SK-N-MC (cell line): ENCODE measurements at places on chromosomes 7 and 10.

GRCh38 chr10:53898532-53898931 is 902.5 kb downstream of the PCDH15 start:
- no peak for DNase-seq

DNA sequence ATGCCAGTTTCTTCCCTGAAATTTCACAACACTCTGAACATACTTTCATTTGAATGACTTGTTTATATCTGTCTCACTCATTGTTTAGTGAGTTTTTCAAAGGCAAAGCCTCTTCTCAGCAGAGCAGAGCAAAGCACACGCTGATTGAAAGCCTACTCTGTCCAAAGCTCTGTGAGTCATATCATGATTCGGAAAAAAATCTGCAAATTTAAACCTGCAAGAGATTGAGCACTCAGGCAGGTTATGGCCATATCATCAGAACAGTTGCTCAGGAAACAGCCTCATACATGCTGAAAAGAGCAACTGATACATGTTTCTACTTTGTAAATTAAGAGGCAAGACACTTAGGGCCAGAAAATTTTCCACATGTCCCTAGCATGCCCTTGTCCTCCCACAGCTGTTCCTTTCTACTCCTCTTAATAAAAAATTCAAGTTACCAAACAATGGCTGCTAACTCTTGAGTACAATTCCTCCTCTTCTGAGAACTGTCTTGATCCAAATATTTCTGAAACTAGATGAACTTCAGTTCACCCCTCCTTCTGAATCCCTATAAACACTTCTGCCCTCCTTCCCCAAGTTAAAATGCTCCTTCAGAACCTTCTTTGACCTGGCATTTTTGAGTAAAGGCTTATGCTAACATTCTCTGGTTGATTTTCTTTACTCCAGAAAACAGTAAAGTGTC is 140.6 kb upstream of the HPS1 start:
- no peak for DNase-seq

DNA sequence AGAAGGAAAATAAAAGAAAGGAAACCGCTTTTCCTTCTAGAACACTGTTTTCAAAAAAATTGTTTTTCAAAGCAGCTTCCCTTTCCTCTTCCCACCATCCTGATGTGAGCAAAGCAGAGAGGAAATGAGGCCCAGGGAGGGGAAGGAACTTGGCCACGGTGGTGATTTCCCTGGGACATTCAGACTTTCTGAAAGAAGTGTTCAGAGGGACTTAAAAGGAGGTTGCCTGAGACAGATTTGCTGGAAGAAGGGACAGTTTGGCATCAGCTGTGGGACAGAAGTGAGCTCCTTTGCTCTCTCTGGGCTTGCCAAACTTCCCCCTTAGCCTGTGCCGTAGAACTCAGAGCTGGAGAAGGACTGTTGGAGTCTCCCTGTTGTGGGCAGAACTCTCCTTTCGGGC is 30.3 kb downstream of the ADCYAP1R1 start:
- no peak for DNase-seq

GRCh38 chr10:64113792-64114191 is 592.6 kb downstream of the REEP3 start:
- no peak for DNase-seq

GRCh38 chr10:22849077-22849805 is 78.6 kb upstream of the ARMC3 start:
- no peak for DNase-seq

- no peak for DNase-seq
Observed at GRCh38 chr7:102979670-102980069, 66.9 kb downstream of the LRRC17 start.

DNA sequence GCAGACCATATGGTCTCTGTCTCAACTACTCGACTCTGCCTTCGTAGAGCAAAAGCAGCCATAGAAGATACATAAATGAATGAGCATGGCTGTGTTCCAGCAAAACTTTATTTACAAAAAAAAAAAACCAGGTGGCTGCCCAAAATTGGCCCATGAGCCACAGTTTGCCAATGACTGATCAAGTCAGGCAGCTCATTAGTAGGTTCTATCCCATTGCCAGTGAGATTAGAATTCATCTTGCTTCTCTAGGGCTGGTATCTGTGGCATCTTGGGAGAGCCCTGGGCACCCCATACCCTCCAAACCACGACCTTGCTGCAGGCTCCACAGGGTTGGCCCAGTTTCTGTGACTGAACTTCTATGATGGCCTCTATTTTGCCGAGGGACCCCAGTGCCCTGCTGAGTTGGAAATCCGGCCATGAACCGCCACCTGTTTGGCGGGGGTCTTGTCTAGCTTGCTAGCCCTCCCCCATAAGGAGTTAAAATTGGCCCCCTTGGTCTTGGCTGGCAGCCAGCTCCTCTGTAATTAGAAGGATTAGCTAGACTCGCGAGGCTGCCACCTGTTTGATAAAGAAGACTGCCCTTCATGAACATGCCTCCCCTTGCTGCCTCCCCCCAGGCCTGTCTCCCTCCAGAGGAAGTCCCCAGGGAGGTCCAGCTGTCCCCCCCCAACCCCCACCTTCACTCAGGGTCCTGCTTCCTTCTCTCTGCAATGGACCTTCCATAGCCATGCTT is 83.9 kb downstream of the CHN2 start:
- no peak for DNase-seq

DNA sequence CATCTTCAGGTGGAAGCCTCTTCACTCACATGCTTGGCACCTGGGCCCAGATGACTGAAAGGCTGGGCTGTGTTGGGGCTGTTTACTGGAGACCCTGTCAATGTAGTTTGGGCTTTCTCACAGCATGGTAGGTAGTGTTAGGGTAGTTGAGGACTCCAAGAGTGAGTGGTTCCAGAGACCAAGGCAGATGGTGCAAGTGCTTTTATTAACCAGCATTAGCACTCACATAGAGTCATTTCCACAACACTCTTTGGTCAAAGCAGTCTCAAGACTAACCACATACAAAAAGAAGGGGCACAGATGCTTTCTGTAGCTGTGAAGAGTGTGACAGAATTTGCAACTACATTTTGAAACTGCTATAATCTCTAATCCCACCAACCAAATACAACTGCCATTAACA is 135.0 kb downstream of the RTKN2 start:
- no peak for DNase-seq

DNA sequence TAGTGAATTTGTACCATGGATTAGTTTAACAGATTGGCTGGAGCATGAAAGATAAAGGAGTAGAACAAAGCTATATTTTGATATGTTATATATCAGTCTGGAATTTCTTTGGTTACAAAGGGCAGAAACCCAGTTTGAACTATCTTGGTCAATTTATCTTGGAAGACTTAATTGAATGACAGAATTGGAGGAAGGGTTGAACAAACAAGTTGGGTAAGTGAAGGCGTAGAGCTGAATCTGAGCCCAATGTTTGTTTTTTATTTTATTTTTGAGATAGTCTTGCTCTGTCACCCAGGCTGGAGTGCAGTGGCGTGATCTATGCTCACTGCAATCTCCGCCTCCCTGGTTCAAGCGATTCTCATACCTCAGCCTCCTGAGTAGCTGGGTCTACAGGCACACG is 21.8 kb upstream of the JCAD start:
- DNase-seq: no peak

DNA sequence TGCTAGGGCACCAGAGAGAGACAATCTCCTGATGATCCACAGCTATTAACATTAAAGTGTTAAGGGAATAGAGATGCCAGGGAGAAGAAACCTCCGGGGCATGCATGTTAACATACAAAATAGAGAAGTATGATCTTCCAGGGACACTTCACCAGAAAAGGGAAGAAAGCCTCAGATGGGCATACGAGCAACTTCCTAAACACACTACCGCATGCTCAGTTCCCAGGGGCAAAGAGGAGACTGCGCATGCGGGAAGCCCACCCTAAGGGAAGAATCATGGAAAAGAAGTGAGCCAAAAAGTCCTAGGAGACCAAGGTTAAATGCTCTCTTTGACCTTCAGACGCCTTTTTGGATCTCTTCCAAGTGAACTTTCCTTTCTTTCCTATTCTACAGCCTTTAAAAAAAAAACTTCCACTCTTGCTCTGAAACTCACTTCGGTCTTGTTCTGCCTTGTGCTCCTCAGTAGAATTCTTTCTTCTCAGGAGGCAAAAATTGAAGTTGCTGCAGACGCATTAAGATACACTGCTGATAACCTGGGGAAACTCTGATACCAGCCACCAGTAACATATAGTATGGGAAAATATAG is 1211.3 kb downstream of the REEP3 start:
- no peak for DNase-seq

GRCh38 chr10:98138031-98138430 is 3.6 kb downstream of the R3HCC1L start:
- no peak for DNase-seq

DNA sequence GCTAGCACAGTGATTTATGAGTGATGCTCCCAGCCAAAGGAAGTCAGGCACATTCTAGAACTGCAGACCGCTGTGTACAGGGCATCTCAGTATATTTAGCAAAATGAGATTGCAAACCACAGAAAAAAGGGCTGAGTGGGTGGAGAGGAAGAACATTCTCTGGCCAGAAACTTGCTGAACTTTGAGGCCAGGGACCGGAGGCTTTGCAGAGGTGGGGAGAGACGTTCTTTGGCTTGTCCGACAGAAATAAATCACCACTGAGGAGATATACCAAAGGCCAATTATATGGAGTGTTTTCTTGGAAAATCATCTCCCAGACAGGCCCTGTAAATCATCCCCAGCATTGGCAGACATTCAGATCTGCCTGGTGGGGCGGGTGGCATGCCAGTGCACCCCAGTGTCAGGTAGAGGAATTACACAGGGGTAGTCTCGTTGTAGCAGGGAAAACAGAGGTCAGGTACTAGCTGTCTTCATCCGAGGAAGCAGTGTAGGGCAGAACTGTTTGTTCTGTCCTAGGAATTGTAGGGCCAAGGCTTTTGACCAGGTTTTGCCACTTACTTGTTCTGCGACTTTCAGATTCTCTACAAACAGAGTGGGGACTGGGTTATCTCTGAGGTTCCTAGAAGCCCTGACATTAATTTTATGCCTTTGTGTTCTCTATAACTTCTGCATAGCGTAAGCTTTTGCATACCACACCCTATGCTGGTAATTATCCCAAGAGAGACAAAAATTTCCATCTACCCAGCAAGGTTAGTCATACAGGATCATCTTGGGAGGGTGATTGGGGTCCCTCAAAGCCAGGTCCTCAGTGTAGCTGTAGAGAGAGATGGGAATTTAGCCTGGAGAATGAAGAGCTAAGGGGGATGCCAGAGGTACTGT is 655.6 kb downstream of the LRMDA start:
- DNase-seq: no peak

- DNase-seq: no peak
Observed at GRCh38 chr7:120986650-120987049, 1.9 kb upstream of the CPED1 start.

GRCh38 chr10:21020545-21020944 is 123.4 kb upstream of the NEBL start:
- no peak for DNase-seq

GRCh38 chr7:70694971-70695794 is 436.8 kb upstream of the GALNT17 start:
- no peak for DNase-seq

GRCh38 chr7:122682815-122683550 is 15.9 kb downstream of the RNF133 start:
- DNase-seq: no peak

GRCh38 chr7:119620769-119621168 is 652.2 kb upstream of the KCND2 start:
- DNase-seq: no peak

DNA sequence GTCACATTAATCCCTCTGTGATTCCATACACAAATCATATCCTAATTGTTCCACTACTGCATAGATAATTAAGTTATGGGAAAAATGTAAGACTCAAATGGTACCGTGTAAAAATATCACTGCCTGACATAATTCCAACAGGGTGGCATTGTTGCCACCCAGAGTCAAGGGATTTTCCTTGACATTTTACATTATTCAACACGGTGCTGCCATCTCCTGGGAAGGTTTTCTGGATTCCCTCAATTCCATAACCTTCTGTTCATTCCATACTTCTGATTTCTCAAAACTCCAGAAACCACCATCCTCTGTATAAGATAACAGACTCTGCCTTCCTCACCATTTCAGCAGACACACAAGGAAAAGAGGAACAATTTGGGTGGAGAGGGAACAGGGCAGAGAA is 495.9 kb downstream of the XPNPEP1 start:
- DNase-seq: peak; percentile 24

- no peak for DNase-seq
Observed at GRCh38 chr7:77202481-77202976, 2.9 kb upstream of the FGL2 start.

- DNase-seq: no peak
Observed at GRCh38 chr7:104862719-104863118, 151.3 kb upstream of the KMT2E start.

DNA sequence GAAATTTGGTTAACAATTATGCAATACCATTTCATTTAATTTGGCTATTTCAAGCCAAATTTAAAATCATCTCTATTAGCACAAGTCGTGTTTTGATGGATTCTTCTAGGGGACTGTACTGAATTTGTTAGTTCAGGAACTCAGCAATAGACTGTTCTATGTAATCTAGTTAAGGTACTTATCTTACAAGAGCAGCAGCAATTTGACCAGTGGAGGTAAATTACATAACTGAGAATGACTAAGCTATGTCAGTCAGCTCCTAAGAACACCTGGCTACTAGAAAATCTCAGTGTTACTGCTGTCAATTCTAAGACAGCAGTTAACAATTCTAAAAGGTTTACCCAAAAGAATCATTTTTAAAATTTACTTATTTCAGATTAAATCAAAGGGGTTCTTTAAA is 513.9 kb upstream of the ZWINT start:
- no peak for DNase-seq

DNA sequence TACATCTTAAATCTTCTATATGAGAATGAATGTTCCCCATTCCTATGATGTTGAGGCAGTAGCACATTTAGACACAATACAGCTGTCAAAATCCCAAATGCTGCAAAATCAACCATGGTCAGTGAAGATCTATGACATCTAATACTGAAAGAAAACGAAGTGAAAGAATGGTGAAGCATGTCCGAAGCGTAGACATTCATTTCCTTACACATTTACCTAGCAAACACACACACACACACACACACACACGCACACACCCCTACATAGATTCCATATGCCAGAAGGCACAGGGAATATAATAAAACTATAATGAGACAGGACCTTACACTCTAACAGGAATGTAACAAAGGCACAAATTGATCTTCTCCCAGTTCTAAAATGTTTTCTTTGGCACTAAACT is 32.5 kb downstream of the CCDC6 start:
- DNase-seq: no peak

DNA sequence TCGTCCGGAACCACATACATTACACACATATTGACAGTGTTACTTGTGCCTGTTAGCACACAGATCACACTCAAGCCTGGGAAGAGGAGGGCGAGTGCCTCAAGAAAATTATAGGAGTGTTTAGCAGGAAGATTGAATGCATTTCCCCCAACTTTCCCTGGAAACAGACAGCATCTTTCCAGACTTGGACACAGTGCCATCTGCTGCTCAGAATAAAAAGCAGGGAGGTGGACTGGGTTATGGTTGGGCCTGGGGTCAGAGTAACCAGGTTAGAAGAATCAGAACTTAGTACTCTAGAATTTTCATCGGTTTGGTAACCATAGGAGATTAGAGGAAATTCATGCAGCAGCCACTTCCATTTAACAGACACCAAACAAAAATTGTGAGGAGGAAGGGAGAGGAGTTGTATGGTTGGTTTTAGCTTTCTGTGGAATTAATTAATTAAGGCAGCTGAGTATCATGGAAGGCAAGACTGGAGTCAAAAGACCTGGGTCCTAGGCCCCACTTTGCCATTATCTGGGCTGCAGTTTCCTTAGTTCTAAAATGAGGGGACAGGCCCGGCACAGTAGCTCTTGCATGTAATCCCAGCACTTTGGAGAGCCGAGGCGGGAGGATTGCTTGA is 43.4 kb upstream of the OPTN start:
- no peak for DNase-seq

GRCh38 chr7:521221-522070 is 1.8 kb upstream of the PDGFA start:
- DNase-seq: no peak

GRCh38 chr7:2182461-2182860 is 50.3 kb downstream of the MAD1L1 start:
- DNase-seq: no peak
